ENCODE measurements at places on chromosomes 12 and 14.

- no peak for DNase-seq
These were observed 21.4 kb downstream of the SYNE3 start for GRCh38 chr14:95495076-95495475.

- peak; percentile 39 for DNase-seq
These were observed 28.0 kb downstream of the JAG2 start for GRCh38 chr14:105140581-105140980.

GRCh38 chr14:88785911-88786310 lies 6.8 kb downstream of the EML5 start:
- no peak for DNase-seq

- peak; percentile 76 for DNase-seq
These were observed 179.2 kb upstream of the RTL1 start for GRCh38 chr14:101082436-101083384.

DNA sequence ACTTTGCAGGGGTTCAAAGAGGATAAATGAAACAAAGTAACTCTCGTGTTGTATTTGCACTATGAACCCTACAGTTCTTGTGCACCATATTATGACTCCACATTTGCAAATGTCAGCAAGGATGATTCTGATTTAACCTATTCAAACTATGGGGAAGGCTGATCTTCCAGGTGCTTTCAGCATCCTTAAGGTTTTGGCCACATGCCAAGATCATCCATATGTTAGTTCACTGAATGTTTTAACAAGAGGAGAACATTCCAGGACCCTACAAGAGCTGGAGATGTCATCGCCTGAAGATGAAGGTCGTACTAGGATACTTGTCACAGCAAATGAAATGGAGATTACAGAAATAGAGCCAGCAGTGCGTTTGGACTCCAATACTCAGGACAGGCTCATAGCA lies 114.2 kb downstream of the DHRS2 start:
- no peak for DNase-seq

GRCh38 chr12:75994069-75994740 lies 37.4 kb downstream of the PHLDA1 start:
- no peak for DNase-seq
